ENCODE measurements at places on chromosomes 5 and 9.

- no peak for DNase-seq
These were observed 156.4 kb upstream of the LHFPL2 start for GRCh38 chr5:78804995-78805394.

DNA sequence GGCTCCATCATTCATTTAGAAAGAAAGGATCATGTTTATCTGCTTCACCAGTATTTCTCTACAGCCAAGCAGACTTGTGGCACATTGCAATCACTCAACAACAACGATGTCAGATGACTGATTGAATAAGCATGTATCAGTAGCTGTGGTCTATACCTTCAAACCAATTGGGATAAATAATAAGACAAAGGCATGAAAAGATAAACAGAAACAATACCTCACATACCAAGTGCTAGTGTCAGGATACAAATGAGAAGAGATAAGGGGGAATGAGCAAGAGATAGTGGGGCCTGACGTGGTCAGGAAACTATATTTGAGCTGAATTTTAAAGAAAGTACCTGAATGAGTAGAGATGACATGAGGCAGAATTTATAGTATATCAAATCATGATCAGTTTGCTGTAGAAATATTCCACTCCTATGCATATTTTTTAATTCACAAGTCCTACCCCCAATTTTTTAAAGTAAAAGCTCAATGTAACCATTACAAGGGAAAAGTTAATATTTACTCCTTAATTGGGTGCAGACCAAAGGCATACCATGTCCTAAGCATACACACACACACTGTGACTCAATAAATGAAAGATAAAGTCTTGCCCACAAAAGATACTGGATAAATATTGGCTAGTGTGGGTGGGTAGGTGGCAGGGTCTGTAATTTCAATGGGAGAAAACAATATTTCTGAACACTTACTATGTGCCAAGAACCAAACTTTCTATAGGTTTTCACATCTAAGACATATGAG, 284.5 kb downstream of the SPOCK1 start:
- no peak for DNase-seq

GRCh38 chr5:69084903-69085302, 8.9 kb upstream of the SLC30A5 start:
- DNase-seq, result no peak

DNA sequence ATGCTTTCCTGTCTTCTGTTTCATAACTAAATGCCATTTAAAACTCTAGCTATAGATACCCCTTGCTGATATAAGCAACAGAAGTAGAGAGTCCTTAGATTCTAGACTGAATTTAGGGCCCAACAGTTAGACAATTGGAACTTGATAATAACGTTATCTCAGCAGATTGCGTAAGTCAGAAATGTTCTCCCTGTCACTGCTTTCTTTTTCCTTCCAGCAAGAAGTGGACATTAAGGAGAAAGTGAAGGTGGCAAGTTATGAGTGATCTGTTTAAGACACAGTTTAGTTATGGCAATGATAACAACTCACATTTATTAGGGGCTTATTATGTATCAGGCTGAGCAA, 6.9 kb upstream of the GLIS3 start:
- no peak for DNase-seq

GRCh38 chr5:21910731-21911130, 942.4 kb downstream of the CDH12 start:
- DNase-seq, result no peak

DNA sequence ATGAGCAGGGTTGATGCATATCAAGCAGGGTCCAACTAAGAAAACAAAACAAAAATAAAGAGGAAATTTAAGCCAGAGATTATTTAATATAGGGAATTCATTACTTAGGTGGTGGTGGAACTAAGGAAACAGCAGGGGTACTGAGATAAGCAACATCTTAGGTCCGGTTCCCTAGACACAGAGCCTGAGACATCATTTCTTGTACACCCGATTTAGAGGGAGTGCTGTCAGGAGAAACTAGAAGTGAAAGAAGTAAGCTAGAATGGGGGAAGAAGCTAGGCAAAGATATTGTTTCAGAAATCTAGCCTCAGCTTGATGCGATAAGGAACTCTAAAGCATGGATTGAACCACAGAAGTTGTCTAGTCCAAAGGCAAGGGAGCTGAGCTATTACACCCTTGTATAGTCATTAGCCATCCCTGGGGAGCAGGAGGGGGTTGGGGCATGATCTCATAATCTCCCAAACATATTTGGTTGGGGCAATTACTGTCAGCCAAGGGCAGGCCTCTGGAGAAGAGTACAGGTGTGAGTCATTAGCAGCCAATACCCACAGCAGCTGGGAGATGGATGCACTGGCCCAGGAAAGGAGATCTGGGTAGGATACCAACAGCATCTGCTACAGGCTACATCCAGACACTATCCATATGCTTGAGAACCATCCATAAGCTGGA, 194.5 kb downstream of the ARL15 start:
- no peak for DNase-seq

- DNase-seq, result no peak
These were observed 7.8 kb downstream of the RXRA start for GRCh38 chr9:134333874-134334581.

- no peak for DNase-seq
These were observed 237.3 kb downstream of the PBX3 start for GRCh38 chr9:125984461-125984860.

- no peak for DNase-seq
These were observed 56.7 kb upstream of the PCA3 start for GRCh38 chr9:76707510-76707909.
